ENCODE measurements at places on chromosomes 1 and 21.

DNA sequence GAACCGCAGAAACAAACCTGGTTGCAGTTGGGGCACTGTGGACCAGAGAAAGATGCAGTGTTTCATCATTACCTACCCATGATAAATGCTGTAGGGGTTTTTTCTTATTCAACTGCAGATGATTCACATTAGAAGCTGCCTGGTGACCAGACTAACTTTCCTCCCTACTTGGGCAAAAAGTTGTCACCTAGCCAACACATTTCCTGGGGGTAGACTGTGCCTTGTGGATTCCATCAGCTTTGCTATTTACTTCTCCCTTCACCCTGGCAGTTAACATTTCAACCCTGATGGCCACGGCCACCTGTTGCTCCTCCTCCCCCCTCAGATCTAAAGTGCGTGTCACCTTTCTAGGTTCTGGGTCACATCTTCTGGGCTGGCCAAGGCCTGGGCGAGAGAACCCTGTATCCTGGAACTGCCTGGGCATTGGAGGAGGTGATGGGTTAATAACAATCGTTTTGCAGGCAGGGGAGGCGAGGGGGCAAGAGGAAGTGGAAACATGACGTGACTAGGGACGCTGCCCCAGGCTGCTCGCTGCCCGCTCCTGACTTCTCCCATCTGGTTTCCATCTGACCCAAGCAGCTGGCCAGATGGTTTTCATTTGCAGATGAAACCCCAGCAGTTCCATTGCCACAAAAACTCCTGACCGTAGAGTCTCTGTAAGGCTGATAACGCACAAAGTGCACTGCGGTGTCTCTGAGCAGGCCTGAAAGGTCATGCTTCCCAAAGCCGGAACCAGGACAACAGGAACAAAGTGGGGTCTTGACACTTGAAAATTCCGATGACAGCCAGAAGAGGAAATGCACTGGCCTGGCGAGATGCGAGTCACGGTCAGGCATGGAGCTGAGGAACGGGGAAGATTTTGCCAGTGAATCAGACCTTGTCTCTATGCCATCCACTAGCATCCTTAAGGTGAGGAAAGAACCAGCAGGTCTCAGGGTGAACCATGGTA, 36.6 kb downstream of the CAPZB start:
- no peak for DNase-seq

GRCh38 chr1:227937031-227937837, 10.5 kb downstream of the WNT9A start:
- DNase-seq: no peak

GRCh38 chr1:209376774-209377173, 206.7 kb upstream of the CAMK1G start:
- DNase-seq: no peak

GRCh38 chr1:1958071-1958541, 39.0 kb upstream of the TMEM52 start:
- DNase-seq: no peak

DNA sequence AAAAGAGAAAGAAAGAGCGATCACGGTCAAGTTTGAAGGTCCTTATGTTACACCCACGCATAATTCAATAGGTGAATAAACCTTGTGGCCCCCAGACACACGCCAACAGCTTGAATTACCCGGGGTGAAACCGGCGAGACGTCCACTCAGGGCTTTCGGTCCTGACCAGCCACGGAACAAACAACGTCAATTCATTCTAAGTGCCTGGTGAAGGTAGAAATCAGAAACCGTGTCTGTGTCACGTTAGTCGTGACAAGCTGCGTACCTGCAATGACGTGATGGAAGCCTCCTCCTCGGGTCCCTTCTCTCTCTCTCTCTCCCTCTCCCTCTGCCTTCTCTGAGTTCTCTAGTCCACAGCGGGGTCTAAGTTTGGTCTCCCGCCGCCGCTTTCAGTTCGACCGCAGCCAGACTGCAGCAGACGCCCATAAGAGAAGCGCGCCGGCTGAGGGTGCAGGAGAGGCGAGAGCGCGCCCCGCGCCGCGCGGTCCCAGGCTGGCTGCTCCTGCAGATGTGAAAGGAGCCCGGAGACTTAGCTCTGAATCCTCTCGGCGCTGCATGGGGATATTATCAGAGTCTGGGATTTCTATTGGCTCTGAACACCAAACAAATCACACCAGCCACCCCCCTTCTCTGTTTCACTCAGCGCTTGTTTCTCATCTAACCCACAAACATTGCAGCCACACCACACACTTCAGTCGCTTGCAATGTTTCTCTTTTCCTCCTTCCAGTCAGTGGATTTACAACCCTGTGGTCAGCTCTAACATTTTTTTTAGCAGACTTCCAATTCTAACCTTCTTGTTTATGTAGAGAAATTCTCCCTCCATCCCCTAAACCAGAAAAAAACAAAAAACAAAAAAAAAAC, at the start of gene GREM2:
GREM2 (minus strand) TSS at position 537 of the 862 bp plus-strand sequence. CDS start 118,680 bp downstream, outside the sequence.
- peak; percentile 67 for DNase-seq

GRCh38 chr1:151839457-151840403, at the start of gene C2CD4D:
Gene C2CD4D, minus strand, starts transcription at chr1:151839820. Its CDS starts 831 bp downstream, at chr1:151838989.
- DNase-seq: peak; percentile 65

DNA sequence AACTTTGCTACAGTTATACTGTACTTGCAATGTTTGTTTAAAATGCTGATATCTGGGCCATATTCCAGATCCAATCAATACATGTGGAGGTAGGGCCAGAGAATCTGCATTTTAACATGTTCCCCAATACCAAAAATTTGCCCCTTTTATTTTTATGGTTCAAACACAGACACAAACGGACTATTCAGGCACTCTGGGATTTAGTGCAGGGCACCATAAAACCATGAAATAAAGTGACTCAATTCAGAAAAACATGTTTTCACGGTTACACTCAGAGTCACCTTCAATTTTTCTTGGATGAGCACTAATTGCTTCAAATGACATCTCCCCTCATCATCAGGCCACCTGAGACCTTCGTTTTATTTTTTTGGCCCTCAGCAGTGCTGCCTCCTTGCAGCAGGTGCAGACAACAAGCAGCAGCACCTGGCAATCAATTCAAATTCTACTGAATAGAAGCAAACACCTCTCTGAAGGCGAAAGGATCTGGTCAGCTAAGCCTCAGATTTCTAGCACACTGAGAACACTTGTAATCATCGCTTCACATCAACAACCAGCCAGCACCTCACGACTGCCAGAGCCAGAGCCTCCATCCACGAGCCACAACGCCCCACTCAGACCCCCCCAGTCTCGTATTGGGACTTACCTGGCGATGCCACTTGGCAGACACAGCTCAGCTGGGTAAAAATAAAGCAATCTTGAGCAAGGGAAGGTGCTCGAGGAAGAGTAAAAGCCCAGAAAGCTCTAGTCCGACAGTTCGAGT, 1.1 kb downstream of the ERO1B start:
- no peak for DNase-seq

DNA sequence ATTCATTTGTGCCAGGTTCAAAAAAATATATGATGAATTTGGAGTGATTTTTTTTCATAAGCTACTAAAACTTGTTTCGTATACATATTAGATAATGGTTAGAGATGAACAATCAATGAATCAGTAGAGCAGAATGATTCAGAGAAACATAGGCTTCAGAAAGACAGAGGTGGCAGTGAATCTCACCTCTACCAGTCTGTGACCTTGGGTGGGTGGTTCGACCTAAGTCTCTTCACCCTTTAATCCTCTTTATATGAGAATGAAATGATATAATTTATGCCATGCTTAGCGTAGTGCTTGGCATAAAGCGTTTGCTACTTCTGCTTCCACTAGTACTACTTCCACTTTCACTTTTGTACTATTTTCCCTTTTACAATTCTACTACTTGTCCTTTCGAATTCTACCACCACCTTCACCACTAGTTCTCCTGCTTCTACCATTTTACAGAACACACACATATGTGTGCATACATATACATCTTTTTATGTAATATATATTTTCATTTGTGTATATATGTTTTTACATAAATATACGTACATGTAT, 45.1 kb downstream of the FYB2 start:
- no peak for DNase-seq

GRCh38 chr1:175978926-175979325, 228.2 kb downstream of the COP1 start:
- no peak for DNase-seq

- DNase-seq: no peak
Measured at GRCh38 chr1:206608108-206608698, 4.1 kb downstream of the EIF2D start.

- DNase-seq: peak; percentile 39
Measured at GRCh38 chr1:179831852-179832699, 45.5 kb downstream of the TOR1AIP2 start.

DNA sequence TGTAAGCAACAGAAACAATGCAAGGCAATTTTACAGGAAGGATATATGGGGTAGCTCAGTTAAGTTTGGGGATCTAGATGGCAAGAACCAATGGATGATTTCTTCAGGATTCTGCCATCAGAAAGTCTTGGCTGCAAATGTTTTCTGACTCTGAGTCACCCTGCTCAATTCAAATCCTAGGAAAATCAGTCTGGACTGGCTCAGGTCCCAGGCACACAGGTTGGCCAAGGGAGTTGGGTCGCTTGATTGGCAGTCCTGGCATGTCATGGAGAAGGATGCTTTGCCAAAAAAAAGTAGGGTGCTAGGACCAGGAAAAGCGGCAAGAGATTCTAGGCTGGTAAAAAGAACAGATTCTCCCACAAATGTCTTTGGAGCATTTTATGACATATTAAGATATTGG, 28.9 kb upstream of the S1PR1 start:
- DNase-seq: no peak

- DNase-seq: no peak
Measured at GRCh38 chr1:177278626-177279390, 108.0 kb downstream of the BRINP2 start.

DNA sequence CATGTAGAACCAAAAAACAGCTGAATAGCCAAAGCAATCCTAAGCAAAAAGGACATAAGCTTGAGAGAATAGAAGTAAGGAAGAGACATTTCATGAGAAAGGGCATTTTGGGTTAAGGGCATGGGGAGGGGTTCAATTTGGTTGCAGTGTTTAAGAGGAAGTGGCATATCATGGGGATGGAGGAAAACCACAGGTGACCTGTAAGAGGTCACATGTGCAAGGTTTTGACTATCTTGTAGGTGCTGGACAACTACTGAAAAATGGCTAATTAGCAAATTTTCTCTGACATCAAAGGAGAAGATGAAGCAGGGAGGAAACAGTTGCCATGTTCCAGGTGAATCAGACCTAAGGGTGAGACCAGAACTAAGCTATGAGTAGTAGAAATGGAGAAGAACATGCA, 31.3 kb upstream of the ROR1 start:
- no peak for DNase-seq

DNA sequence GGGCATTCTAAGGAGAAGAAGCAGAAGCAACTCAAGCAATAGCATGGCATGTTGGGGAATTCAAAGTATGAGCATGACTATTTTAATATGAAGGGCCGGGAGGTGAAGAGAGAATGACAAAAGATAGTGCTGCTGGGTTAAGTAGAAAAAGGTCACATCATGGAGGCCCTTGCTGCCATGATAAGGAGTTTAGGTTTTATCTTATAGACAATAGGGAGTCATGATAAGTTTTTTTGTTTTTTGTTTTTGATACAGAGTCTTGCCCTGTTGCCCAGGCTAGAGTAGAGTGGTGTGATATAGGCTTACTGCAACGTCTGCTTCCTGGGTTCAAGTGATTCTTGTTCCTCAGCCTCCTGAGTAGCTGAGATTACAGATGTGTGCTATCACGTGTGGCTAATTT, 3.1 kb downstream of the BNIPL start:
- DNase-seq: no peak

DNA sequence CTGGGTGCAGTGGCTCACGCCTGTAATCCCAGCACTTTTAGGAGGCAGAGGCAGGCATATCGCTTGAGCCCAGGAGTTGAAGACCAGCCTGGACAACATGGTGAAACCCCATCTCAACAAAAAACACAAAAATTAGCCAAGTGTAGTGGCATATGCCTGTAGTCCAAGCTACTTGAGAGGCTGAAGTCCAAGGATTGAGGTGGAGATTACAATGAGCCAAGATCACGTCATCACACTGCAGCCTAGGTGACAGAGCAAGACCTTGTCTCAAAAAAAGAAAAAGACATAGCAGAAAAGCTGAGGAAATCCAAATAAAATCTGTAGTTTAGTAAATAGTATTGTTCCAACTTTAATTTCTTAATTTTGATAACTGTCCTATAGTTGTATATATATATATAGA, 11.5 kb upstream of the ASH1L start:
- DNase-seq: no peak

DNA sequence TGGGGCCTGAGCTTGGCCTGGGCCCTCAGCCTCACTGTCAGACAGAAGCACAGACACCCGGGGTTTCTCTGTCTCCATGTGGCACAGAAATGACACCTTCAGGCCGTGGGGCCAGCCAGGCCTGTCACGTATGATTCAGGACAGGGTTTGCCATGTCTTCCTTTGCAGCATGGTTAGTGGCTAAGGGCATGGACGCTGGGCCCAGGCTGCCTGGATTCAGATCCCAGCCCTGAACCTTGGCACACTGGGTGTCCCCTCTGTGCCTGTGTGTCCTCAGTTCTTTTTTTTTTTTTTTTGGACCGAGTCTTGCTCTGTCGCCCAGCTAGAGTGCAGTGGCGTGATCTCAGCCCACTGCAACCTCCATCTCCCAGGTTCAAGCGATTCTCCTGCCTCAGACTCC, 73.6 kb downstream of the SPSB1 start:
- DNase-seq: no peak

GRCh38 chr21:41761934-41762635, 4.8 kb downstream of the RIPK4 start:
- peak; percentile 71 for DNase-seq

GRCh38 chr21:29430030-29430429, 131.3 kb downstream of the BACH1 start:
- no peak for DNase-seq

- no peak for DNase-seq
Measured at GRCh38 chr21:38760017-38760761, 45.5 kb upstream of the ETS2 start.

All from H1 (cell line).